ENCODE measurements at places on chromosomes 13 and 19. TPM values are rescaled to one million over a fixed set of nuclear protein-coding genes. Genes with fewer than 3 reads are reported as not detected.

GRCh38 chr13:91660076-91660415 lies 261.6 kb downstream of the GPC5 start:
- DNase-seq = no peak
- H3K27me3 ChIP-seq = no peaks in the 10 kb centered on the region
- no peaks in the 10 kb centered on the region for H3K4me1 ChIP-seq
- no peak overlapping the region for H3K27ac ChIP-seq
- H3K36me3 ChIP-seq = no peaks in the 10 kb centered on the region

DNA sequence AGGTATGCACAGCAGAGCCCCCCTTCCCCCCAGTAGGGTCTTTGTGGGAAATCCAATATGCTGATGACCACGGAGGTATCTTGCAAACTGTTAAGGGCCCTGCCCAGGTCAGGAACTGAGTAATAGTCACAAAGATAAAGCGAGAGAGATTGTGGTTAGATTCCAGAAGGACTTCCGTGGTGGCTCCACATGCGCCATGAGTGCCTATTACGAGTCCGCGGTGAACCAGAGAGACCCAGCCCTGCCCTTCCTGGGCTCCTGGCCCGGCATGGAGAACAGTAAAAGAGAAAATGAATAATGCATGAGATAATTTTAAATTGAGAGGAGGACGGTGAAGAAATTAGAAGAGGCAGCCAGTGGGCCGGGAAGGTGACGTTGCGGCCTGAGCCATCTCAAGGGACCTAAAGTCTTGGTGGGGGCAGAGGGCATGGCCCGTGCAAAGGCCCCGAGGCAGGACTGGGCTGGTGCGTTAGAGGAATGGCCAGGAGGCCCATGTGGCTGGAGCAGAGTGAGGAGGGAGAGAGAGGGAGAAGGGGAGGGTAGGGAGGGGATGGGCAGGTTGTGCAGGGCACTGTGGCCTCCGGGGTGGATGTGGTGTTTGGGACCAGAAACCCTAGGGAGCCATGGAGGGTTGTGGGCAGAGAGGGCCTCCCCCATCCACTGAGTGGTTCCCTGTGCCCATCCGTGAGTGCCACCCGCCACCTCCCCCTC lies 46.6 kb upstream of the NFIC start:
- H3K27ac ChIP-seq = no peak overlapping the region
- H3K27me3 ChIP-seq = no peaks in the 10 kb centered on the region
- no peak for DNase-seq
- no peaks in the 10 kb centered on the region for H3K36me3 ChIP-seq
- H3K4me3 ChIP-seq = no peak overlapping the region

Gene DHX34
- 13.6 TPM for polyA plus RNA-seq

- H3K4me1 ChIP-seq = no peaks in the 10 kb centered on the region
- DNase-seq = no peak
- H3K27me3 ChIP-seq = no peaks in the 10 kb centered on the region
- no peak overlapping the region for H3K27ac ChIP-seq
These were observed 15.7 kb downstream of the PLEKHF1 start for GRCh38 chr19:29680937-29681336.

DNA sequence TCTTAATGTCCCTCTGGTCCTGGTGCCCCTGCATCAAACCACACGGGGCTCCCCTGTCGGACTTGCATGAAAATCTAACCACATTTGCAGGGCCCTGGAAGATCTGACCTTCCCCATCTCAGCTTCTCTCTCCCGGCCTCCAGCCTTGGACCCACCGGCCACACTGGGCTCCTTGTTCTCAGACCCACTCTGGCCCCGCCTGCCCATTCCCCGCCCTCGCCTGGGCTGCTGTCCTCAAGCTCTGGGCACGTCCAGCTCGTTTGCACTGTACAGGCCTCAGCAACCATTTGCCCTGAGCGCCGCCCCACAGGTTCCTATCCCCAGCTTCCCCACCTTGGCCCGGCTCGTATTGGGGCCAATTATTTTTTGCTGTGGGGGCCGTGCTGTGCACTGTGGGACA lies 10.5 kb downstream of the MYO9B start:
- H3K27ac ChIP-seq = no peak overlapping the region
- no peak overlapping the region for H3K4me3 ChIP-seq
- H3K36me3 ChIP-seq = peaks cover 4% of the 10 kb centered on the region
- H3K27me3 ChIP-seq = no peaks in the 10 kb centered on the region

- no peak overlapping the region for H3K4me3 ChIP-seq
- no peaks in the 10 kb centered on the region for H3K36me3 ChIP-seq
- H3K27me3 ChIP-seq = no peaks in the 10 kb centered on the region
- no peaks in the 10 kb centered on the region for H3K4me1 ChIP-seq
These were observed 21.7 kb downstream of the EDNRB start for GRCh38 chr13:77896977-77897376.

DNA sequence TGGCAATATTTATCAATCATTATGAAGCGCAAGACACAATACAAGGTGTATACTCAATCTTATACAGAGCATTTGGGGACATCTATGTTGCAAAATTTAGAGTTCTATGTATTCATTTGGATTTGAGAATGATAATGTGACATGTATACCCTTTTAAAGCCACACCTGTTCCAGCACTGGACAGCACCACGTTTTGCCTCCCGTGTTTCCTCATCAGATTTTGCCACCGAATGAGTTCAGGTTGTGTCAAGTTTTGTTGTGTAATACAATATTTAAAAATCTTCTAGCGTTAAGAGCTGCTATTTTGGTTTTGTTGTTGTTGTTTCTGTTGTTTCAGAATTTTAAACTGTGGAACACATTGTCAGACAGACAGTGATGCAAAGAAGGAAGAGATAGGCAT lies 568.3 kb upstream of the GPC6 start:
- H3K4me1 ChIP-seq = no peaks in the 10 kb centered on the region
- peak overlapping the region; percentile 20 for H3K27ac ChIP-seq
- H3K4me3 ChIP-seq = no peak overlapping the region
- no peaks in the 10 kb centered on the region for H3K27me3 ChIP-seq
- H3K36me3 ChIP-seq = no peaks in the 10 kb centered on the region
- no peak for DNase-seq

- H3K27ac ChIP-seq = no peak overlapping the region
- peaks cover 27% of the 10 kb centered on the region for H3K27me3 ChIP-seq
- no peak overlapping the region for H3K4me3 ChIP-seq
- no peak for DNase-seq
These were observed 3.2 kb downstream of the SYDE1 start for GRCh38 chr19:15110418-15110815.

Gene ZIM2
- polyA plus RNA-seq = 1.3 TPM

Gene CCNE1
- polyA plus RNA-seq = 6.4 TPM

Gene SERPINE3
- polyA plus RNA-seq = 0.66 TPM

DNA sequence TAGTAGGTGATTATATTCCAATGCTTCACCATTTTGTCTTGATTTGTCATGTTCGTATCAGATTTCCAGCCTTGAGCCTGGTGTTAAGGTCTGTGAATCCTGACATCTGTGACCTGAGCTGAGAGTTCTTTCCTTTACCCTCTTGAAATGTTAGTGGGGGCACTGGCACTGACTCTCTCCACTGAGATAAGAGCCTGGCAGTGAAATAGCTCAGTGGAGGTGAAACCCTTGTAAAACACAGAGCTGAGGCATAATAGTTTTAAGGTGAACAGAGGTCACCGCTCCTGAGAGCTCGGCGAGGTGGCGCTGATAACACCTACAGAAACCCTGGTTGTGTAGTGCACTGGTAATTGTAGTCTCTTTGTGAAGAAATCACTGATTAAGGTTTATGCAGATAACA lies 748.2 kb downstream of the DIAPH3 start:
- DNase-seq = peak; percentile 8
- no peak overlapping the region for H3K4me3 ChIP-seq
- H3K27me3 ChIP-seq = no peaks in the 10 kb centered on the region
- H3K36me3 ChIP-seq = no peaks in the 10 kb centered on the region
- H3K27ac ChIP-seq = no peak overlapping the region

Gene LSR
- polyA plus RNA-seq = 99.1 TPM

DNA sequence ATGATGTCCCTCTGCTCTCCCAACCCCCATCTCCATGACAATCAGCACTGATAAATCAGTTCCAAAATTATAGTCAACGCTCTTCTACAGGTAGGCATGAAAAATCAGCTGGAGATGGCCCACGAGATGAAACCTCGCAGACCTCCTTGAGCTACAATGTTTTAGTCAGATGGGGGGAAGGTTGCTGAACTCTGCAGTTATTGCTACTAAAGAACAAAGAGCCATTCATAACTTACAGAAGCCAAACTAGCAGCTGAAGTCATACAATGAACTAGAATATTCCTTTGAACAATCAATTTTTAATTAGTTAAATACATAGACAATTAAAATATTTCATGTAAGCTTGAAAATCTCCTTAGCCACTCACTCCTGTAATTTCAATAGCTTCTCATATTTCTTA lies 179.2 kb downstream of the NHLRC3 start:
- no peak overlapping the region for H3K27ac ChIP-seq
- no peak overlapping the region for H3K4me3 ChIP-seq
- no peaks in the 10 kb centered on the region for H3K4me1 ChIP-seq
- DNase-seq = no peak
- no peaks in the 10 kb centered on the region for H3K36me3 ChIP-seq
- H3K27me3 ChIP-seq = no peaks in the 10 kb centered on the region

- no peak overlapping the region for H3K4me3 ChIP-seq
- H3K36me3 ChIP-seq = no peaks in the 10 kb centered on the region
These were observed 16.6 kb downstream of the PLK5 start for GRCh38 chr19:1540365-1540925.

Gene RNF17
- not detected for polyA plus RNA-seq

DNA sequence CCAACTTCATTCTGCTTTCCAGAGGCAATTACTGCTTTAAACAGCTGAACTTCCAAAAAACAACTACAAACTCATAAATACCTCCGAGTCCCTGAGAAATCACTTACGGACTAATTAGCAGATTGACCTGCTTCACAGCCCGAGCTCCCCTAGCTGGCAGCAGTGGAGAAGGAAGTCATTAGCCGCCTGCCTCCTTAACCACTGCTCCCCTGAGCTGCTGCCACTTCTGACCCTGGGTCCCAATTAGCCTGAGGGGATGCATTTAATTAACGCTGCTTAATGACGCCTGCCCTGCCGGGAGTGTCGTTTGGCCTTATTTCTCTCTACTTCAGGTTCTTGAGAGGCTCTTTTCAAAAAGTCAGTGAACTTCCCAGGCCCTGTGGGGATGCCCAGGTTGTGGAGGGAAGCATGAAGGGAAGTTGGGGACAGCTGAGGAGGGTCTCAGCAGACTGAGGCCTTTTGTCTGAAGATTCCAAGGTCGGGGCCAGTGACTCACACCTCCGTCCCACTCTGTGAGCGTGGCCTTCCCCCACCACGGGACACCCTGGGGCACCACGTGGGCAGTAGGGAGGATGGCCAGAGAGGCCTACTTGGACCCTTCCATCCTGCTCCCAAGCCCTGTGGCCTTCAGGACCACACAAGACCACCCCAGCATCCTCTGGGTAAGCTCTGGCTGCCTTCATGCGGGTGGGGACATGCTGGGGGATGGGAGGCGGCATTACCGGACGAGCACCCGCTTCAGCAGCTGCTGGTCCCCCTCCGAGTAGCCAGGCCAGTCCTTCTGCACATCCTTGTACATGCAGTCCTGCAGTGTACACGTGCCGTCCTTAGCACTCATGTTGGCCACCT lies 19.8 kb upstream of the ISYNA1 start:
- H3K27ac ChIP-seq = no peak overlapping the region
- no peaks in the 10 kb centered on the region for H3K27me3 ChIP-seq
- no peak for DNase-seq
- H3K4me3 ChIP-seq = no peak overlapping the region
- H3K4me1 ChIP-seq = peaks cover 7% of the 10 kb centered on the region

Gene ZNF134
- 18.3 TPM for polyA plus RNA-seq

Gene RAVER1
- 45.2 TPM for polyA plus RNA-seq

- H3K4me3 ChIP-seq = no peak overlapping the region
- no peaks in the 10 kb centered on the region for H3K36me3 ChIP-seq
- DNase-seq = no peak
- no peak overlapping the region for H3K27ac ChIP-seq
These were observed 15.5 kb upstream of the KIR3DL3 start for GRCh38 chr19:54708781-54709180.
